T-helper 2 cell treated with Interferon-gamma antibody and Interleukin-4, amounts not matched to agents 100 ng/mL and 5 ng/mL, for 36 hours (primary cell): ENCODE measurements at places on chromosomes 11 and 22. TPM values are rescaled to one million over a fixed set of nuclear protein-coding genes. Genes with fewer than 3 reads are reported as not detected.

MRGPRX4 gene
- not detected in 2 replicates for total RNA-seq

GPHA2 gene
- not detected in 2 replicates for total RNA-seq

ANGPTL5 gene
- not detected in 2 replicates for total RNA-seq

FADS1 gene
- total RNA-seq, result 70.0 and 73.4 TPM in 2 replicates

IL17REL gene
- total RNA-seq, result not detected in 2 replicates

IFT27 gene
- total RNA-seq, result 25.2 and 26.9 TPM in 2 replicates

LARGE1 gene
- total RNA-seq, result 0.16 TPM in 1 of 2 replicates, not detected in the other

CRYBB1 gene
- total RNA-seq, result not detected in 2 replicates

E2F8 gene
- 41.9 and 42.6 TPM in 2 replicates for total RNA-seq

OR4C3 gene
- not detected in 2 replicates for total RNA-seq

SCUBE1 gene
- total RNA-seq, result 0.11 and 0.14 TPM in 2 replicates

YPEL4 gene
- total RNA-seq, result 0.25 and 0.48 TPM in 2 replicates

PRG3 gene
- total RNA-seq, result not detected in 2 replicates

KRTAP5-3 gene
- not detected in 2 replicates for total RNA-seq

FAM118A gene
- 36.7 and 39.6 TPM in 2 replicates for total RNA-seq

TRIM48 gene
- not detected in 2 replicates for total RNA-seq

RTN4R gene
- 1.5 and 1.9 TPM in 2 replicates for total RNA-seq

OR8D4 gene
- total RNA-seq, result not detected in 2 replicates

NAT10 gene
- total RNA-seq, result 92.1 and 95.0 TPM in 2 replicates

OR10A2 gene
- total RNA-seq, result not detected in 2 replicates

AIFM3 gene
- total RNA-seq, result 0.36 and 0.41 TPM in 2 replicates

CD3E gene
- total RNA-seq, result 576 and 590 TPM in 2 replicates

OR52E8 gene
- total RNA-seq, result not detected in 2 replicates

KRTAP5-7 gene
- 0.14 and 0.25 TPM in 2 replicates for total RNA-seq

MS4A12 gene
- not detected in 2 replicates for total RNA-seq

BCO2 gene
- 1.1 and 1.4 TPM in 2 replicates for total RNA-seq

LRRN4CL gene
- total RNA-seq, result 0.25 and 0.32 TPM in 2 replicates

KCNK7 gene
- total RNA-seq, result 1.2 and 1.7 TPM in 2 replicates

SLC22A8 gene
- total RNA-seq, result not detected in 2 replicates

HMOX1 gene
- total RNA-seq, result 0.61 and 1.2 TPM in 2 replicates

POU2AF1 gene
- total RNA-seq, result 2.6 and 3.3 TPM in 2 replicates

PGA3 gene
- total RNA-seq, result not detected in 2 replicates

CD3D gene
- 474 and 495 TPM in 2 replicates for total RNA-seq

EFCAB6 gene
- 0.20 TPM in 1 of 2 replicates, not detected in the other for total RNA-seq

MYBPC3 gene
- total RNA-seq, result not detected in 2 replicates
